ENCODE measurements at places on chromosomes 1 and 21.
A peak's percentile ranks its signal among the peaks of the same experiment; 100 is the strongest.

DNA sequence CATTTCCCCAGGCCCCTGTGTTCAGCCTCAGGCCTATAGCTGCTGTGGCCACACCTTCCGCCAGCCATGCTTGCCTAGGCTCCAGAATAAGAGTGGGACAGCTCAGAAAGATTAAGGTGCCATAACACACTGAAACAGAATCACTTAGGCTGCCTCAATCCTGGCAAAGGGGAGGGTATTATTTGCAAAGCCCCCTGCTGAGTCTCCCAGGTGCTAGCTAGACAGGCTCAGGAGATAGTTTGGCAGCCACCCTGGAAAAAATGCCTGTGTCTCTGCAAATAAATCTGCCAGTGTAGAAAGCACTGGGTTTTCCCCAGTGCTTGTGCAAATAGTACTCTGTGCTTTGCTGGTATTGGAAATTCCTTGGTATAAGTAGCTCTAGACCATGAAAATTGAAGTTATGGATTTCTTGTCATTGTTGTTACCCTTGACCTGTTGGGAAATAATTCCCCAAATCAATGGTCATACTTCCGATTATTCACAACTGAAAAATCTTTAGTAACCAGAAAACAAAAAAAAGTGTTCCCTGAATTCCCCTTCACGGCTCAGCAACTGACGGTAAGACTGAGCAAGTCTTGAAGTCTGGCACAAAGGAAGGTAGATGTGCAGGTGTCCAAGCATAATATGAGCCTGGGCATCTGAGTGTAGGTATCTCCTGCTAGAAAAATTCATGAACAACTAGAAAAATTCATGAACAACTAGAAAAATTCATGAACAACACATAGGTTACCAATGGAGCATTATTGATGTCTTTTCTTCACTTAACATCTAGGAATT is 56.9 kb downstream of the PROX1 start:
- DNase-seq, result no peak

- DNase-seq, result peak; percentile 47
Measured at GRCh38 chr1:34885405-34886247, 26.1 kb upstream of the SMIM12 start.

- DNase-seq, result no peak
Measured at GRCh38 chr1:24141311-24141997, 1.5 kb downstream of the IL22RA1 start.

DNA sequence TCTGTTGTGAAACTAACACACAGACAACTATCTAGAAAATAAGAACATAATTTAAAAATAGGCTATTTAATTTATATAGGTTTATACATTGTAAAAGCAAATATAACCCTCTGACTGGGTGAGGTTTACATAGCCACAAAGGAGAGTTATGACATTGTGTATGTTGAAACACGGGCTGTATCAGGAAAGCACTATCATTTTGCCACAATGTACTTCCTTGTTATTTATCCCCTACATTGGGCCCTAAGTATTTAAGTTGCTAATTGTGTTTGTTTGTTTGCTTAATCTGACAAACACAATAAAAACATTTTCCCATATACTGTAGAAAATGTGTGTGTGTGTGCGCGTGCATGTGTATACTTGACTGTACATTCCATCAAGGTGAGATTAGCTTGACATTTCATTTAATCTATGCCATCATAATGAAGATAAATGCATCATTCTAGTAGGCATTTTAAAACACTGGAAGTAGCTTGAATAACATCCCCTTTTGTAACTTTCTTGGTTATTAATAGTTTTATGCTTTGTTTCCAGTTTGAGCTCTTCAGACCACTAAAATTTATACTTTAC is 72.1 kb downstream of the RGS13 start:
- no peak for DNase-seq

GRCh38 chr1:44619261-44619900 is 54.9 kb downstream of the TMEM53 start:
- DNase-seq, result no peak

DNA sequence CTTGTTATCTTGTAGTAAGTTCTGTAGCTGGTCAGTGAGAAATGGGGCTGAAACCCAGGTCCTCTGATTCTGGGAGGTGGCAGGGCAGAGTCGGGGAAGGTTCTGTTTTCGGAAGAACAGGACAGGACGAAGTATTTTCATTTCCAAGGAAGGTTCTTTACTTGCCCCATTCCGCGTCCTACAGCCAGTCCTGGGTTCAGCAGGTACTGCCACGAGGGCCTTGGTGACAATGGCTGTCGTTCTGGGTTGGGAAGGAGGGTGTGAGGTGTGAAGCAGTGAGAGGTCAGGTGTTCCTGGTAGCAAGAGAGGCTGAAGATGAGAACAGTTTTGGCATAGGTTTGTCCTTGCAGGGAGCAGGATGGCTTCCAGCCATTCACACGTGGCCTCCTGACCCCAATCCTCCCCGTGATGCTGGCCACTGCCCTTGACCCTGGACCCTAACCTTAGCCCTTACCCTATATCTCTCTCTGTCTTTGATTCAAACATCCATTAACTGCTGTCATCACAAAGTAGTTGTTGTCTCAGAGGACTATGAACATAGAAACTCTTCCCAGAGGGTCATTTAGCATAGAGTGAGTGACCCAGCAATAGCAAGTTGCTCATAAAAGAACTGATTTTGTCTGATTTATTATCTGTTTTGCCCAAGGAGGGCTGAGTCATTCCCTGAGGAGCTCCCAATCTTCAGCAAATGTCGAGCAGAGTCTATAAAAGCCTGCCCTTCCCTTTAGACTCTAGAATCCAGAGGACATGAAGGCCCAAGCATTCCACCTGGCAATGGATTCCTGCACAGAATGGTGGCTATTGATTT is 25.0 kb downstream of the VASH2 start:
- DNase-seq, result no peak

GRCh38 chr1:101137144-101138126 is 99.4 kb upstream of the S1PR1 start:
- no peak for DNase-seq

- DNase-seq, result no peak
Measured at GRCh38 chr1:181522864-181523263, 39.5 kb downstream of the CACNA1E start.

GRCh38 chr1:204094313-204094729 is 21.4 kb downstream of the SOX13 start:
- no peak for DNase-seq

Data from left lung (tissue), 14 donors.